ENCODE measurements at places on chromosomes 4 and X. TPM values are rescaled to one million over a fixed set of nuclear protein-coding genes. Genes with fewer than 3 reads are reported as not detected.

The LIMCH1 gene
- not detected for total RNA-seq

The PCDH7 gene
- total RNA-seq, result not detected

The ARHGAP24 gene
- total RNA-seq, result not detected

The SOWAHD gene
- 0.36 TPM for total RNA-seq

The MID1 gene
- 0.08 TPM for total RNA-seq

The RHOXF1 gene
- total RNA-seq, result not detected

The CEP135 gene
- total RNA-seq, result 13.4 TPM

The OPRPN gene
- total RNA-seq, result not detected

The ZCCHC12 gene
- total RNA-seq, result not detected

The UGT2B11 gene
- not detected for total RNA-seq

The SRPK3 gene
- not detected for total RNA-seq

The XAGE5 gene
- total RNA-seq, result not detected

The CCKAR gene
- total RNA-seq, result not detected

The VEGFD gene
- total RNA-seq, result not detected

The PROM1 gene
- not detected for total RNA-seq

The ADH1A gene
- total RNA-seq, result not detected

The DRD5 gene
- not detected for total RNA-seq

The ATP8A1 gene
- 29.1 TPM for total RNA-seq

The NAP1L3 gene
- 1.5 TPM for total RNA-seq

The CABS1 gene
- not detected for total RNA-seq

The MAGEA12 gene
- not detected for total RNA-seq

The YIPF6 gene
- total RNA-seq, result 17.3 TPM

The SATL1 gene
- total RNA-seq, result not detected

The RNF128 gene
- not detected for total RNA-seq

The MAP7D2 gene
- total RNA-seq, result 0.34 TPM

The SHROOM4 gene
- total RNA-seq, result not detected

The PRSS12 gene
- total RNA-seq, result not detected

The UGT2B17 gene
- not detected for total RNA-seq

Measured in activated CD8-positive, alpha-beta memory T cell treated with anti-CD3 and anti-CD28 coated beads for 36 hours (primary cell).